ENCODE measurements at places on chromosomes 7 and 10.

GRCh38 chr10:24502006-24502405 is 221.7 kb downstream of the ARHGAP21 start:
- no peak for DNase-seq

DNA sequence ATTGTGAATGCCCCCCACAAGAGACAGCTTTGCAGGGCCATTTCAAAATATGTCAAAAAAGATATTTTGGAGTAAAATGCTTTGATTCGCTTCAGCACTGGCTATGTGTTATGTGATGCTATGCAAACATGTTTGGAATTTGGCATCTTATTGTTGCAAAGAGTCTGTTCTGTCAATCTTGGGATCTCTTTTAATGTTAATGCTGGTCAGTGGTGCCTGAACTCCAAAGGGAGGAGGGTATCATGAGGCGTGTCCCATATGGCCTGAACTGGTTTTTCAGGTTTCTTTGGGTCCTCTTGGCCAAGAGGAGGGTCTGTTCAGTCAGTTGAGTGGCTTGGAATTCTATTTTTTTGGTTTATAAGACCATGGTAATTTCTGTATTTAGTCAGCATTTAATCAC is 81.4 kb downstream of the HECW1 start:
- no peak for DNase-seq

GRCh38 chr7:101598422-101598985 is 30.6 kb downstream of the MYL10 start:
- DNase-seq = no peak

DNA sequence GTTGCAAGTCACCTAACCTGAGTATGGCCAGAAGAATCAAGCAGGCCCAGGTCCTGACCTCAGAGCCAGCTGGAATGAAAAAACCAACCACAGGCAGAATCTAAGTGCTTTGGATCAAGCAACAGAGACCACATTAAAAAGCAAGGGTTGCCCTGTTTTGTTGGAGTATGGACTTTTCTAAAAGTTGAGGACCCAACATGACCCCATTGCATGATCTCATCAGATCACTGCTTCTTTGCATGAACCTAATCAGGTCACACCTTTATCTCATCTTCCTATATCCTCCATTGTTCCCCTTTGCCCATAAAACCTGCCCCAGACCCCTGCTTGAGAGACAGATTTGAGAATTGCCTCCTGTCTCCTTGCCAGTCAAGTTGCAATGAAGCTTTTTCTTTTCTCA is 11.6 kb upstream of the SNX10 start:
- DNase-seq = no peak

DNA sequence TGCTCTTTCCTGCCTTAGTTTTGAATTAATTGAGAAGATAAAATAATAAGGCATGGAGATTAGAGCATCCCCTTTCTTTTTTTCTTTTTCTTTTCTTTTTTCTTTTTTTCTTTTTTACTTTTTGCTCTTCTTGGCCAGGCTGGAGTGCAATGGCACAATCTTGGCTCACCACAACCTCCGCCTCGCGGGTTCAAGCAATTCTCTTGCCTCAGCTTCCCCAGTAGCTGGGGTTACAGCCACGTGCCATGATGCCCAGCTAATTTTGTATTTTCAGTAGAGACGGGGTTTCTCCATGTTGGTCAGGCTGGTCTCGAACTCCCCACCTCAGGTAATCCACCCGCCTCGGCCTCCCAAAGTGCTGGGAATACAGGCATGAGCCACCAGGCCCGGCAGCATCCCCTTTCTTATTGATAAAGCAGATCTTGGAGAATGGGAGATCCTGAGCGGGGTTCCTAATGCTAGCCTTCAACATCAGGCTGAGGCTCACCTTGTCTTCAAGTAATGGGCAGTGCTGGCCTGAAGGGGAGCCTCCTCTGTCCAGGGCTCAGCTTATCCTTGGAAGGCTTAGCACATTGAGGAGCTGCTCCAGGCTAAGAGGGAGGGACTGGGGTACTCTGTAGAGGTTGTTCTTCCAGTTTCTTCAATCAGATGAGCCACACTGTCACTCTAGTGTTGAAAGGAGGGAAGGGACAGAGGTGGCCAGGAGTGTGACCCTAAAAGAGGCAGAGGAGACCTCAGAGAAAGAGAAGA is 27.9 kb downstream of the GSTO2 start:
- no peak for DNase-seq

DNA sequence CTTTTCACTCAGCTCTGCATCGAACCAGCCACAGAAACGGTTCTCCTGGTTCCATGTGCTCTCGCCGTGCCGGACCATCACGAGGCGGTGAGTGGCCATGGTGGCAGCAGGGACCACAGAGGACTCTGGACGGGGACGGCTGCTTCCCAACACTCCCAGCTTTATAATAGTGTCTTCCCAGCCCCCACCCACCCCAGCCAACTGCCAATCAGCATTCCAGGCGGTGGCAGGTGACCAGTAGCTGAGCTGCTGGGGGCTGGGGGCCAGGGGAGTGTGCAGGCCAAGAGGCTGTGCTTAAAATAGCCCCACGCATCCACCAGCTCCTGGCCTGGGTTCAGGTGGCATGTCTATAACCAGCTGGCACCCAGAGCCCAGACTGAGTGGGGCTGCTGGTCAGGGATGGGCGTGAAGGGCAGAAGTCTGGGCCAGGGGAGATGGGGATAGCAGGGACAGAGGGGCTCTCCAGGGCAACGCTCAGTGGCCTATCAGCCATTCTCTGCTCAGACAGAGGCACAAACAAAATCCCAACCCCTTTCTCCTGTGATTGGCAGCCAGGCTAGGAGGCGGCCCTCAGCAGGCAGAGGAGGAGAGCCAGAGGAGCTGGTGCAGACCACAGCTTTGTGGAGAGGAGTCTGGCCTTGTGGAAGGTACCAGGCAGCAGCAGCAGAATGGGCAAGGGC is at the start of gene PGAM2:
PGAM2 (minus strand) TSS at position 137 of the 680 bp plus-strand sequence; CDS start at position 99, 38 bp downstream.
- DNase-seq = no peak

GRCh38 chr7:69857014-69857413 is 258.7 kb downstream of the AUTS2 start:
- DNase-seq = no peak

GRCh38 chr7:33901199-33901598 is 4.1 kb upstream of the BMPER start:
- no peak for DNase-seq

DNA sequence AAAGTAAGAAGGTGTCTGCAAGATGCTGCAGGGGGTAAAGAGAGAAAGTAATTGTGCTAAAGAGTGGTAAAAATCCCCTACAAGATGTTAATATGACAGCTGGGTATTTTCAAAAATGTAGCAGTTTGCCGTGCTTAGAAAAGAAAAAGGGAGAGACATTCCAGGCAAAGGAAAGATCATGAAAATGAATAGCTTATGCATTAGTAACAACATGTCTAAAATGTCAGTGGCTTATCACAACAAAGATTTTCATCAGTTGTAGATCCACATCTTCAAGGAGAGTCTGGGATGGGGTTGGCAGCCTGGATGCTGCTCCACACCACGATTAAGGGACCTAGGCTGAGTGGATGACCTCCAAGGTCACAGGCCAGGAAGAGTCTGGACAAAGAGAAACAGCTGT is 920.9 kb downstream of the GRID1 start:
- no peak for DNase-seq

GRCh38 chr7:105454095-105454747 is 65.5 kb upstream of the SRPK2 start:
- no peak for DNase-seq

- DNase-seq = no peak
Measured at GRCh38 chr10:99369126-99369525, 40.0 kb downstream of the CNNM1 start.

- DNase-seq = no peak
Measured at GRCh38 chr7:137302081-137302480, 41.5 kb downstream of the PTN start.

- DNase-seq = no peak
Measured at GRCh38 chr7:91913612-91914011, 27.1 kb upstream of the AKAP9 start.

DNA sequence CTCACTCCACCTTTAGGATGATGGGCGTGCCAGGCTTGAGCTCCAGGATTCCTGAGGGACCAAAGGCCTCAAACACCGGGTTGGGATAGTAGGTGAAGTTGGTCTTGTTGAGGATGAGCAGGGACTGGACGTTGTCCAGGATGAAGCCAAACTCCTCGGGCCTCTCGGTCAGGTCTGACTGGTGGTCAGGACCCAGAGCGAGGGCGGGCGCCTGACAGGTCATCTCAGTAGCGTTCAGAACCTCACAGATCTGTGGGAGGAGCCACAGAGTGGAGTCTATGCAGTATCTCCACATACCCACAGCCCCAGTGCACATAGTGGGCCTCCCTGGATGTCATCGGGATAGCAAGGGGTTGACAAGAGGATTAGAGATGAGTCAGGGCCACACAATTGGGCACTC is 394.9 kb downstream of the PLXNA4 start:
- DNase-seq = no peak

- no peak for DNase-seq
Measured at GRCh38 chr10:88851706-88852105, at the start of gene ANKRD22. ANKRD22 (minus strand) TSS chr10:88851844; CDS start chr10:88851607, 237 bp downstream.

DNA sequence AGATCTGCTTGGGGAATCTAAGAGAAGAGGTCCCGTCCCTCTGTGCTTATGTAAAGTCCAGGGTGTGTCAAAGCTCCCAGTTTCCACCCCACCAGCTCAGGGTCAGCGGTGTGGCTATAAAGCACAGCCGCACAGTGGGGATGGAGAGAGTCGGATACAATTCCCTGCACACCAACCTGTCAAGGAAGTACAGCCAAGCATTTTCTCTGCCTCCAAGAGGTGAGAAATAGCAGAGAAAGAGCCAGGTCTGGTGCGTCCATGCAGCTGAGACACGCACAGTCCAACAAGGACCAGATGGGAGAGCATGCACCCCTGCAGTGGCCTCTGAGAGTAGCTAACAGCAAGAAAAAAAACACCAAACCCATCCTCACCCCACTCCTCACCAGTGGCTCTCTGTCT is 61.3 kb upstream of the WAC start:
- no peak for DNase-seq

DNA sequence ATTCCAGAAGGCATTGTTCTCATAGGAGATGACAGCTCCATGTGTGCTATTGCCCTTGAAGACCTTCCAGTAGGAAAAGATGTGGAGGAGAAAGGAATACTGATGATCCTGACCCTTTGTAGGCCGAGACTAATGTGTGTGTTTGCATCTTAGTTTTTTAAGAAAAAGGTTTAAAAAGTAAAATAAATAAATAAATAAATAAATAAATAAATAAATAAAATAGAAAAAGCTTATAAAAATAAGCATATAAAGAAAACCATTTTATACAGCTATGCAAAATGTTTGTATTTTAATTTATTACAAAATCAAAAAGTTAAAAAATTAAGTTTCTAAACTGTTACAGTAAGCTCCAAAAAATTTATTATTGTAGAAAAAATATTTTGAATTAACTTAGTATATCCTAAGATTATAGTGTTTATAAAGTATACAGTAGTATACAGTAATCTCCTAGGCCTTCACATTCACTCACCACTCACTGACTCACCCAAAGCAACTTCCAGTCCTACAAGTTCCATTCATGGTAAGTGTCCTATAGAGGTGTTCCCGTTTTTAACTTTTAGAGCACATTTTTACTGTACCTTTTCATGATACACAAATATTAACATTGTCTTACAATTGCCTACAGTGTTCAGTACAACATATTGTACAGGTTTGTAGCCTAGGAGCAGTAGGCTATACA is 435.2 kb upstream of the SEMA3A start:
- DNase-seq = no peak

GRCh38 chr10:30500963-30501504 is 67.0 kb downstream of the MAP3K8 start:
- DNase-seq = no peak

DNA sequence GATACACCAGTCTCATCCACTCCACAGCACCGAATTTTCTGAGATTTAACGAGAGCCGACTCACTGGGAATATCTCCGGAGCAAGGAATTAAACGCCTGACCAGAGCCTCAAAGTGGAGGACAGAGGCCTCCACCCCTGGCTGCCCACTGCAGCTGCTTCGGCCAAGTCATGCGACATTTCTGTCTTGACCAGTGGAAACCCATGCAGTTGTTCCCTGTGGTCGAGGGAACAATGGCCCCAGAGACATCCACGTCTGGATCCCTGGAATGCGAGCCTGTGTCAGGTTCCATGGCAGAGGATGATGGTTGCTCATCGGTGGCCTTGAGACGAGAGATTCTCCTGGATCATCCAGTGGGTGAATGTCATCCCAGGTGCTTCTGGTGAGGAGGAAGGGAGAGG is 65.7 kb upstream of the INSIG1 start:
- no peak for DNase-seq

GRCh38 chr10:22317076-22317370 is 835 bp downstream of the COMMD3 start:
- DNase-seq = no peak

GRCh38 chr10:72260976-72261783 is 12.5 kb upstream of the DDIT4 start:
- no peak for DNase-seq

GRCh38 chr10:27844223-27844622 is 98.6 kb upstream of the MKX start:
- DNase-seq = no peak

GRCh38 chr7:51128545-51129435 is 187.8 kb downstream of the COBL start:
- no peak for DNase-seq

- DNase-seq = no peak
Measured at GRCh38 chr7:115269486-115269885, 347.6 kb downstream of the MDFIC start.

GRCh38 chr7:106448992-106449859 is 164.4 kb upstream of the NAMPT start:
- DNase-seq = no peak

- DNase-seq = no peak
Measured at GRCh38 chr7:15041226-15041625, 138.7 kb upstream of the DGKB start.

DNA sequence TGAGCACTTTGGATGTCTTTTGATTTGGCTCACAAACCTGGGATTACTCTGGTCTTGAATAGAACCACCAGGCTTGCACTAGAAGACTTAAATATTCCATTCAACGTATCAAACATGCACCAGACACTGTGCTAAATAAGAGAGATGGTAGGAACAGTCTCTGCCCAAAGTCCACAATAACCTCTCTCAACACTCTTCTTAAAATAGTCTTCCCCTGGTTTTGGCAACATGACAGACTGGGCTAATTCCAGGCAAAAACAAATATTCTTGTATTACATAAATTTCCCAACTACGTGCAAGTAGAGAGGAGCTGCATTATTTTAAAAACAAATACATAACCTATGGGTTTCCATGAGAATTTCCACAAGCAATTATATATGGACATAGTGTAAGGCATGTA is 64.8 kb upstream of the PAPSS2 start:
- DNase-seq = no peak

DNA sequence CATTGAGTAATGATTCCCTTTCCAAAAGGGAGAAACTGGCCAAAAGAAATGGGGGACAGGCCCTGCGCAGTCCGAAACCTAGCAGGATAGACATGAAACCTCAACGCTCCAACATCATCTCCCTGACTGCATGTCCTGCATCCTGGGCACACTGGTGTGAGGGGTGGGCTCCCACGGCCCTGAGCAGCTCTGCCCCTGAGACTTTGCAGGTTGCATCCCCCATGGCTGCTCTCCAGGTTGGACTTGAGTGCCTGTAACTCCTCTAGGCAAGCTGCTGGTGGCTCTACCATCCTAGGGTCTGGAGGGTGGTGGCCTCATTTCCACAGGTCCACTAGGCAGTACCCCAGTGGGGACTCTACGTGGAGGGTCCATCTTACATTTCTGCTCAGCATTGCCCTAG is 16.3 kb upstream of the CRYGN start:
- DNase-seq = no peak
